T-cell (primary cell): ENCODE measurements at places on chromosomes 7 and 10. TPM values are rescaled to one million over a fixed set of nuclear protein-coding genes. Genes with fewer than 3 reads are reported as not detected.

DNA sequence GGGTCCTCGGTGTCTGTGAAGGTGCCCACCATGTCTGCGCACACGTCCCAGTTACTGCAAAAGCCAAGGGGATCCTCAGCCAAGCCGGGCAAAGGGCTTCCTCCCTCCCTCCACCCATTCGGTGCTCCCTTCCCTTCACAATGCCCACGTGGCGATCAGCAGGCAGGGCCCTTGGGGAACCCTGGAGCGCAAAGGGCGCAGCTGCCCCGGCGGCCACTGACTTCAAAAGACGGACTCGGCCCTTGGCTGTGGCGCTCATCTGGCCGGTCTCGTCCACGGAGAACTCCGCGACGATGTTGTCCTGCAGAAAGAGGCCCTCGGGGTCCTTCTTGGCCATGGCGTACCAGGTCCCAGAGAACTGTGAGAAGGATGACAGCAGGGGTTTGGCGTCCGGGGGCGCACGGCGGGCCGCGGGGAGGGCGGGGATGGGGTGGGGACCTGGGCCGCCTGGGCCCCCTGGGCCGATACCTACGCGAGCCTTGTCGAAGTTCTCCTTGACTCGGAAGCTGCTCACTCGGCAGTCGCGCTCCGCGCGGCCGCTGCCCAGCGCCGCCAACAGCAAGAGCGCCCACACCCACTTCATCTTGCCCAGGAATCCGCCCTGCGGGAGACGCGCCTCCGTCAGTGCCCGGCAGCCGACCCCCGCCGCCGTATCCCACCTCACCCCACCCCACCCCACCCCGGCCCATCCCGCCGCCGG lies 439 bp downstream of the RBP4 start:
- no peak overlapping the region for H3K4me3 ChIP-seq
- no peak for DNase-seq
- no peak overlapping the region for H3K27ac ChIP-seq
- no peaks in the 10 kb centered on the region for H3K4me1 ChIP-seq

Gene ETV1
- 0.26 TPM for total RNA-seq

DNA sequence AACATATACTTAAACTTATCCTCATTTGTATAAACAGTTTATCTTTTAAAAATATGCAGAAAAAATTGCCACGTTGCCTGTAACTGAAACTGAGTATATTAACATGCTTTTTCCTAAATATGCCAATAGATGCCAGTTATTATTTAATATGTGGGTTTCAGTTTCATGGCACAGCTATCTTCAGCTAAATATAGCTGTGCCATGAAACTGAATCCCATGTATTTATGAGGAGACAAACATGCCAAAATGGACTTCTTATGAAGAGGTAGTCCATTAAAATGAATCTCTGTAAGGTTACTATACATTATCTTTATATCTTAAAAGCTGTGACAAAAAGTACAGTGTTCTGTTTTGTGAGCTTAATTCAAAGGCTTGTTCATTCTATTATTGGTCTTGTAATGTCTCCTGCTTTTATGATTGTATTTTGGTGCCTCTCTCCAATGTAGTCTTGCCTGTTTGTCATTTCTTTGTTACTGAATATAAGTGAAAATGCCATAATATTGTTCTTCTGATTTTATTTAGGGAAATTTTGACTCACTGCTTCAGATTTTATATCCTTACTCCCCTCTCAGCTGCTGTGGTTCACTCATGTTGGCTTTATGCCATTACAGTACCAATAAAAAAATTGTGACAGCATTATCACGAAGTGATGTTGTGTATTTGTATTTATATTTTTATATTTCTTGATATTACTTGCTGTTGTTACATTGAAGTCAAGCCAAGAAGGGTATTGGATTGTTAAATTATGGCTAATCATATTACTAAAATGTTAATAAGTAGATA lies 34.3 kb upstream of the CACNA2D1 start:
- H3K36me3 ChIP-seq = no peaks in the 10 kb centered on the region
- no peaks in the 10 kb centered on the region for H3K27me3 ChIP-seq
- no peaks in the 10 kb centered on the region for H3K4me1 ChIP-seq
- no peak for DNase-seq
- no peak overlapping the region for H3K4me3 ChIP-seq

GRCh38 chr7:79290398-79290797 lies 163.1 kb downstream of the MAGI2 start:
- H3K27ac ChIP-seq = no peak overlapping the region
- H3K4me1 ChIP-seq = no peaks in the 10 kb centered on the region
- no peaks in the 10 kb centered on the region for H3K36me3 ChIP-seq
- no peaks in the 10 kb centered on the region for H3K27me3 ChIP-seq
- no peak overlapping the region for H3K4me3 ChIP-seq
- no peak for DNase-seq

GRCh38 chr7:138918176-138918575 lies 63.0 kb downstream of the KIAA1549 start:
- peaks cover 5% of the 10 kb centered on the region for H3K4me1 ChIP-seq
- H3K27ac ChIP-seq = no peak overlapping the region
- no peak overlapping the region for H3K4me3 ChIP-seq
- no peaks in the 10 kb centered on the region for H3K36me3 ChIP-seq
- DNase-seq = no peak

GRCh38 chr10:110278562-110279406 lies 25.9 kb downstream of the SMNDC1 start:
- H3K4me1 ChIP-seq = peaks cover 3% of the 10 kb centered on the region
- no peaks in the 10 kb centered on the region for H3K36me3 ChIP-seq
- no peak overlapping the region for H3K27ac ChIP-seq
- no peak overlapping the region for H3K4me3 ChIP-seq

DNA sequence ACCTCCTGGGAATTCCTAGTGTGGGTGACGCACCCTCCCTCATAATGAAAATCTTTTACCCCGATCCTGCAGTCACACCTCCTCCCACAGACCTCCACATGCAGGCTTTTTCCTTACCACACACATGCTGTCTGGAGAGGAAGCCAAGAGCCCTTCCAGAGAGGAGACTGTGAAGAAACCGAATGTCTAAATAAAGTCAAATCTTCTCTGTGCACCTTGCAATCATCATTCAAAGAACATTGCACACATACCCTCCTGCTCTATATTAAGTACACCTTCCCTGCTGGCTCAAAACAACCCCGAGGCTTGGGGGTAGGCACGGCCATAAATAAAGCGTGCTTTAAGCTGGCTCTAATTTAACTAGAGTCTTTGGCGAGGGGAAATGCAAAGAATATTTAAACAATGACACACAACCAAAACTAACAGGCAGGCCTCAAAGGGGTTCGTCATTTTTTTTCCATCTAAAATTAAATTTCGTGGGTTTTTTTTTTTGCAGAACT lies 34.9 kb downstream of the CALML3 start:
- H3K27ac ChIP-seq = no peak overlapping the region
- no peak for DNase-seq
- H3K27me3 ChIP-seq = no peaks in the 10 kb centered on the region

- no peaks in the 10 kb centered on the region for H3K4me1 ChIP-seq
- no peak overlapping the region for H3K27ac ChIP-seq
- no peak overlapping the region for H3K4me3 ChIP-seq
- H3K27me3 ChIP-seq = no peaks in the 10 kb centered on the region
- H3K36me3 ChIP-seq = no peaks in the 10 kb centered on the region
- DNase-seq = no peak
Measured at GRCh38 chr7:19972876-19973275, 199.5 kb upstream of the TMEM196 start.

Gene OR2A42
- total RNA-seq = 0.09 TPM

Gene PRTFDC1
- 1.5 TPM for total RNA-seq
